Stomach (tissue), 19 donors: ENCODE measurements at places on chromosomes 5 and 9.

GRCh38 chr5:176954050-176954449 is 52.5 kb downstream of the UIMC1 start:
- H3K4me3 ChIP-seq: no peak overlapping the region
- H3K36me3 ChIP-seq: peaks cover 16% of the 10 kb centered on the region
- DNase-seq: no peak
- H3K4me1 ChIP-seq: no peaks in the 10 kb centered on the region

GRCh38 chr5:132405646-132406045 is 36.1 kb downstream of the SLC22A5 start:
- H3K4me1 ChIP-seq: peaks cover 13% of the 10 kb centered on the region
- no peaks in the 10 kb centered on the region for H3K36me3 ChIP-seq
- H3K4me3 ChIP-seq: no peak overlapping the region
- H3K27me3 ChIP-seq: no peaks in the 10 kb centered on the region
- DNase-seq: no peak

- H3K4me1 ChIP-seq: no peaks in the 10 kb centered on the region
- no peak overlapping the region for H3K27ac ChIP-seq
- DNase-seq: no peak
Observed at GRCh38 chr5:6487081-6487480, 38.4 kb downstream of the UBE2QL1 start.

- no peaks in the 10 kb centered on the region for H3K4me1 ChIP-seq
- H3K27ac ChIP-seq: no peak overlapping the region
- no peak for DNase-seq
- no peak overlapping the region for H3K4me3 ChIP-seq
- no peaks in the 10 kb centered on the region for H3K36me3 ChIP-seq
- no peaks in the 10 kb centered on the region for H3K27me3 ChIP-seq
Observed at GRCh38 chr5:148457183-148457620, 73.4 kb downstream of the FBXO38 start.

DNA sequence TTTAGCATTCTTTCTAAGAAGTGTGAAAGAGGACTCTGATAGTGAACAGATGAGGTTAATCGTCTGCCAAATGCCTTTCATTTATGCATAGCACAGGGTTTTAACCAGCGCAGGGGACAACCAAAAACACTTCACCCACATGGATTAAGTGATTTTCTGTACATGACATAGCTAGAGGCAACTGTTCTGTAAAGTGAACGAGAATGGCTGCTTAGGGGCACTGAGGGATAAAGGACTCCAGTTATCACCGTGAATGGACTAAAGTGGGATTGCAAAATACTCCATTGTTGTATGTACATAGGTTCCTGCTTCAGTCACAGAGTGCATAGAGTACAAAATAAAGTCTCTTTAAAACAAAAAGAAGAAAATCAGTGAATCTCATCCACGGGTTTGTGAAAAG is 456.8 kb downstream of the DMAC1 start:
- H3K36me3 ChIP-seq: no peaks in the 10 kb centered on the region
- no peaks in the 10 kb centered on the region for H3K4me1 ChIP-seq
- DNase-seq: no peak
- H3K4me3 ChIP-seq: no peak overlapping the region

- H3K27me3 ChIP-seq: no peaks in the 10 kb centered on the region
- H3K36me3 ChIP-seq: no peaks in the 10 kb centered on the region
- H3K27ac ChIP-seq: no peak overlapping the region
- peaks cover 22% of the 10 kb centered on the region for H3K4me1 ChIP-seq
- H3K4me3 ChIP-seq: no peak overlapping the region
Observed at GRCh38 chr5:154749491-154749890, 5.7 kb upstream of the LARP1 start.

GRCh38 chr5:98964621-98965020 is 35.8 kb upstream of the CHD1 start:
- no peak for DNase-seq
- H3K27me3 ChIP-seq: no peaks in the 10 kb centered on the region
- H3K36me3 ChIP-seq: no peaks in the 10 kb centered on the region
- H3K27ac ChIP-seq: no peak overlapping the region
- H3K4me1 ChIP-seq: no peaks in the 10 kb centered on the region

GRCh38 chr9:92179286-92180001 is 64.2 kb upstream of the SPTLC1 start:
- no peak overlapping the region for H3K27ac ChIP-seq
- H3K4me3 ChIP-seq: no peak overlapping the region
- no peaks in the 10 kb centered on the region for H3K36me3 ChIP-seq
- no peaks in the 10 kb centered on the region for H3K27me3 ChIP-seq
- no peaks in the 10 kb centered on the region for H3K4me1 ChIP-seq

DNA sequence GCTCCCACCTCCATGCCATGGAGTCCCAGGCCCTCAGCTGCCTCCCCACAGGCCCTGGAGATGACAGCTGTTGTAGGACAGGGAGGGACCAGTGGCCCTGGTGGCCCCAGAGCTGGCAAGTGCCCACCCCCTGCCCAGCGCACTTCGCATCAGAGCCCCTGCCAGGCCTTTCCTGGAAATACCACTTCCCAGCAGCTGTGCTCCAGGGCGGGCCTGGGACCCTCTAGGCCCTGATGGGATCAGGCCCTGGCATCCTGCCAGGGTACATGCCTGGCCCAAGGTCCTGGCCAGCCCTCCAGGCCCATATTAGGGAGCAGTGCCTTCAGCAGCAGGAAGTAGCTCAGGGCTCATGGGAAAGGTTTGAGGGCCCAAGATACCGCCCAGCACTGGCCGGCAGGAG is 2.5 kb downstream of the KCNT1 start:
- H3K4me1 ChIP-seq: peaks cover 20% of the 10 kb centered on the region
- no peaks in the 10 kb centered on the region for H3K36me3 ChIP-seq
- peaks cover 98% of the 10 kb centered on the region for H3K27me3 ChIP-seq
- H3K4me3 ChIP-seq: no peak overlapping the region
- DNase-seq: peak; percentile 60

GRCh38 chr9:112041536-112042243 is 133.4 kb downstream of the SUSD1 start:
- peaks cover 7% of the 10 kb centered on the region for H3K36me3 ChIP-seq
- DNase-seq: no peak
- no peaks in the 10 kb centered on the region for H3K27me3 ChIP-seq
- H3K4me3 ChIP-seq: no peak overlapping the region
- H3K27ac ChIP-seq: no peak overlapping the region
- H3K4me1 ChIP-seq: no peaks in the 10 kb centered on the region

DNA sequence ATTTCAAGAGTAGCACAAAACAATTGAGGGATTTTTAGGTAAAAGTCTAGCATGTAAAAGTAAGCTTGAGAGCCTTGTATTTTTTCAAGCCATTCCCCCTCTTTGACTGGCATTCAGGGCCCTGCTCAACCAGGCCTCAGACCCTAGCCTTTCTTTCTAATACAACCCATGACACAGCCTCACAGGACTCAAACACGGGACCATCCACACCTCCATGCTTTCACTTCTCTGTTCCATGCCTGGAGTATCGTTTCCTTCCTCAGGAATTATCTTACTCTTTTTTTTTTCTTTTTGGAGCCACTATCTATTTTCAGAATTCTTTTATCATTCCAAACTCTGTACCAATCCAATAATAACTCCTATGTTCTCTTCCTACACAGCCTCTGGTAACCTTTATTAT is 560.2 kb upstream of the CLINT1 start:
- H3K36me3 ChIP-seq: no peaks in the 10 kb centered on the region
- no peak for DNase-seq
- H3K4me1 ChIP-seq: no peaks in the 10 kb centered on the region
- H3K27me3 ChIP-seq: no peaks in the 10 kb centered on the region
- no peak overlapping the region for H3K27ac ChIP-seq

- H3K27me3 ChIP-seq: peaks cover 6% of the 10 kb centered on the region
- no peaks in the 10 kb centered on the region for H3K4me1 ChIP-seq
- H3K36me3 ChIP-seq: no peaks in the 10 kb centered on the region
- H3K27ac ChIP-seq: no peak overlapping the region
- no peak overlapping the region for H3K4me3 ChIP-seq
- DNase-seq: no peak
Observed at GRCh38 chr9:135165756-135166519, 78.5 kb downstream of the OLFM1 start.

- H3K4me1 ChIP-seq: peaks cover 62% of the 10 kb centered on the region
- no peak overlapping the region for H3K4me3 ChIP-seq
- H3K27me3 ChIP-seq: no peaks in the 10 kb centered on the region
- H3K36me3 ChIP-seq: peaks cover 5% of the 10 kb centered on the region
- H3K27ac ChIP-seq: peak overlapping the region; percentile 27
- DNase-seq: no peak
Observed at GRCh38 chr9:110131499-110131898, 76.5 kb downstream of the C9orf152 start.

GRCh38 chr9:132046456-132046855 is 33.2 kb downstream of the MED27 start:
- H3K4me3 ChIP-seq: no peak overlapping the region
- no peaks in the 10 kb centered on the region for H3K36me3 ChIP-seq
- H3K27ac ChIP-seq: no peak overlapping the region
- DNase-seq: no peak
- no peaks in the 10 kb centered on the region for H3K4me1 ChIP-seq

GRCh38 chr9:74415995-74416394 is 81.1 kb upstream of the RORB start:
- H3K4me1 ChIP-seq: no peaks in the 10 kb centered on the region
- no peak overlapping the region for H3K27ac ChIP-seq
- no peak for DNase-seq
- H3K4me3 ChIP-seq: no peak overlapping the region
- no peaks in the 10 kb centered on the region for H3K36me3 ChIP-seq

DNA sequence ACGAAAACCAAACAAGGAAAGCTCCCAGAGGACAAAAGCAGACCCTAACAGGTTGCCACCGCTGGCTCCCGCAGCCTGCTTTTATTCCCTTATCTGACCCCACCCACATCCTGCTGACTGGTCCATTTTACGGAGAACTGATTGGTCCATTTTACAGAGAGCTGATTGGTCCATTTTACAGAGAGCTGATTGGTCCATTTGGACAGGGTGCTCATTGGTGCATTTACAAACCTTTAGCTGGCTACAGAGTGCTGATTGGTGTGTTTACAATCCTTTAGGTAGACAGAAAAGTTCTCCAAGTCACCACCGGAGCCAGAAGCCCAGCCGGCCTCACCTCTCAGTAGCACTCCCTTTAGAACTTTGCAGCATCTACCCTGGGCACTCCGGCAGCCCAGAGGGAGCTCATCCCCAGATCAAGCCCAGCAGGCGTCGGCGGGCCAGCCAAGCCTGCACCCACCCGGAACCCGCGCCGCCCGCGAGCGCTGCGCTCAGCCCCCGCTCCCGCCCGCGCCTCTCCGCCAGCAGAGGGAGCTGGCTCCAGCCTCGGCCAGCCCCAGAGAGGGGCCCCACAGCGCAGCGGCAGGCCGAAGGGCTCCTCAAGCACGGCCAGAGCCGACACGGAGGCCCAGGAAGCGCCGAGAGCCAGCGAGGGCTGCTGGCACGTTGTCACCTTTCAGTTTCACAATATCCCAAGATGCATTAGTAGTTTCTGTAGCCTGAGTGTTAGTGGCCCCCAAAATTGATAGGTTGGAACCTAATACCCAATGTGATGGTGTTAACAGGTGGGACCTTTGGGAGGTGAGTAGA is 35.3 kb upstream of the CLPTM1L start:
- H3K27ac ChIP-seq: no peak overlapping the region
- H3K4me1 ChIP-seq: peaks cover 12% of the 10 kb centered on the region
- H3K27me3 ChIP-seq: peaks cover 63% of the 10 kb centered on the region
- H3K4me3 ChIP-seq: peak overlapping the region; percentile 38

GRCh38 chr5:54743997-54744788 is 226.6 kb downstream of the SNX18 start:
- peak overlapping the region; percentile 72 for H3K27ac ChIP-seq
- peaks cover 21% of the 10 kb centered on the region for H3K4me1 ChIP-seq
- DNase-seq: peak; percentile 88
- H3K27me3 ChIP-seq: no peaks in the 10 kb centered on the region
- no peaks in the 10 kb centered on the region for H3K36me3 ChIP-seq
- H3K4me3 ChIP-seq: no peak overlapping the region

- no peaks in the 10 kb centered on the region for H3K27me3 ChIP-seq
- H3K27ac ChIP-seq: peak overlapping the region; percentile 91
- no peak for DNase-seq
Observed at GRCh38 chr5:179733772-179734126, 1.1 kb downstream of the MAML1 start.

DNA sequence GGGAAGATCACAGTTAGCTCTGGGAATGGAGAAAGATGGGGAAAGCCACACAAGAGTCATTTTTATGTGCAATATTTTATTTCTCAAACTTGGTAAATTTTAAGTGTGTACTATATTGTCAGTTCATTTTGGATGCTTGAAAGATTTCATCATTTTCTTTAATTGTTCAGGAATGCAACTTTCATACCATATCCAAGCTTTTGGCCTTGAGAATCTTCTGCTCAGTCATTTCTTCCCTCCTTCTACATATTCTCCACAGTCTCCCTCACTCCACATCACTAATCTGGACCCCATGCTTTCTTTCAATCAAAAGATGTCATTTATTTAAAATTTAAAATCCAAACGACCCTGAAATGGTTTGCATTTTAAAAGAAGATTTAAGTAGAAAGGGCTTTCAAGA is 135.4 kb downstream of the FAM114A2 start:
- H3K27me3 ChIP-seq: no peaks in the 10 kb centered on the region
- no peak overlapping the region for H3K4me3 ChIP-seq
- no peak for DNase-seq
- H3K27ac ChIP-seq: no peak overlapping the region

DNA sequence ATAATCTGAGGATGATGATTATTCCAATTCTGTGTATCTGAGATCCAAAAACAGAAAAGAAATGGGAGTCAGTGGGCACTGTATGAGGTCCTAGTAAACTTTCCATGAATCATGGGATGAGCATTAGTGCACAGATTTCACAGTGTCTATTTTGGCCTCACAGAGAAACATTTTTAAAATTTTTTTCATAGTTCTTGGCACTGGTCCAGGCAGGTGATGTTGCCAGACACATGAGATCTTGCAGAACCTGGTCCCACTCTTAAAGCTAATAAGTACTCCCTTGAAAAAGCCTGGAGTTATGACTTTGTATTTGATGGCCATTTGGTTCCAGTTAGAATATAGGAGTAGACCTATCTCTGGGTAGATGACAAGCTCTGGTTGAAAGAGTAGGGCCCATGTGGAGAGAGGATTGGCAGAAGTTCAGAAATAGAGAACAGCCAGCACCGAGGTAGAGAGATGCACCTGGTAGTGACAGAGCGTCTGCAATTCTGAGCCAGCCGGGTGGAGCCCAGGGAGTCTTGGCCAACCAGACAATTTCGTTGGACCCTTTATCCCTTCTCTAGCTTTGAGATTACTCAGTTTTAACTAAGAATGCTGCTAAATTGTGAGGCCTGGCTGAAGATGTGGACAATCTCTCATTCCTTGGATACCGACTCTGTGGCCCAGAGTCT is 6.3 kb upstream of the TNFSF15 start:
- H3K4me1 ChIP-seq: no peaks in the 10 kb centered on the region
- DNase-seq: no peak
- H3K4me3 ChIP-seq: no peak overlapping the region
- H3K36me3 ChIP-seq: no peaks in the 10 kb centered on the region
- H3K27me3 ChIP-seq: no peaks in the 10 kb centered on the region
- H3K27ac ChIP-seq: no peak overlapping the region

- no peak overlapping the region for H3K4me3 ChIP-seq
- no peaks in the 10 kb centered on the region for H3K4me1 ChIP-seq
- DNase-seq: no peak
- H3K27ac ChIP-seq: no peak overlapping the region
Observed at GRCh38 chr5:83177803-83178202, 100.5 kb downstream of the XRCC4 start.
